HFFc6 (cell line): ENCODE measurements at places on chromosomes 2 and 18. TPM values are rescaled to one million over a fixed set of nuclear protein-coding genes. Genes with fewer than 3 reads are reported as not detected.

- H3K27me3 ChIP-seq: no peaks in the 10 kb centered on the region
- no peak for DNase-seq
- H3K27ac ChIP-seq: no peak overlapping the region
- no peak overlapping the region for H3K4me3 ChIP-seq
- H3K4me1 ChIP-seq: peaks cover 2% of the 10 kb centered on the region; the same call in 1 of the 2 replicates
- H3K36me3 ChIP-seq: no peaks in the 10 kb centered on the region
Measured at GRCh38 chr2:162885281-162886070, 46.9 kb upstream of the KCNH7 start.

MARCHF4 gene
- 46.7 to 64.7 TPM (median 47.1 TPM) in 3 replicates for total RNA-seq

SULT1C2 gene
- total RNA-seq: not detected in 3 replicates

- DNase-seq: no peak
- peaks cover 6% of the 10 kb centered on the region for H3K36me3 ChIP-seq
- H3K4me1 ChIP-seq: peaks cover 62% of the 10 kb centered on the region
- H3K27me3 ChIP-seq: no peaks in the 10 kb centered on the region
Measured at GRCh38 chr18:62037012-62037742, 144.4 kb upstream of the RNF152 start.
